Thyroid gland (tissue), 4 donors: ENCODE measurements at places on chromosomes 1 and 21. TPM values are rescaled to one million over a fixed set of nuclear protein-coding genes. Genes with fewer than 3 reads are reported as not detected.

DNA sequence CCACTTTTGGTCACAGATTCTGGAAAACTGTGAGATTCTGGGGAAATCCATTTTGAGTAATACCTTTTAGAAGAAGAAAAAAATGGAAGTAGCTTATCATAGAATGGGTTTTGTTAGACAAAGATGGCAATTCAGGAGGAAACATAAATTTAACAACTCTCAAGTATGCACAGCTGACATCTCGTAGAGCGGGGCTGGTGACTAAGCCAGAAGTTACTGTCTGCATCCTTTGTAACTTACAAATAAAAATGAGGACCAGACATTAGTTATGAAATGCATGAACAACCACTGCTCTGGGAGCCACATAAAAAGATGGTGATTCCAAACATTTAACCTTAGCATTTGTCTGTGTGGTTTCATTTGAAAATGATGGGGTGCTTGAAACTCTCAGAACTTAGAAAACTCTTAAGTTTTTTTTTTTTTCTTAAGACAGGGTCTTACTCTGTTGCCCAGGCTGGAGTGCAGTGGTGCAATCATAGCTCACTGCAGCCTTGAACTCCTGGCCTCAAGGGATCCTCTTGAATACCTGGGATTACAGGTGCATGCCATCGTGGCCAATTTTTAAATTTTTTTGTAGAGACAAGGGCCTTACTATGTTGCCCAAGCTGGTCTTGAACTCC lies 49.2 kb upstream of the ATP5PO start:
- no peaks in the 10 kb centered on the region for H3K4me1 ChIP-seq
- H3K4me3 ChIP-seq = no peak overlapping the region
- no peaks in the 10 kb centered on the region for H3K36me3 ChIP-seq
- no peak overlapping the region for H3K27ac ChIP-seq
- no peak for DNase-seq

- H3K4me3 ChIP-seq = no peak overlapping the region
- H3K27ac ChIP-seq = no peak overlapping the region
- no peaks in the 10 kb centered on the region for H3K36me3 ChIP-seq
- no peaks in the 10 kb centered on the region for H3K27me3 ChIP-seq
- no peak for DNase-seq
Measured at GRCh38 chr1:94769551-94769950, 50.6 kb upstream of the SLC44A3 start.

DNA sequence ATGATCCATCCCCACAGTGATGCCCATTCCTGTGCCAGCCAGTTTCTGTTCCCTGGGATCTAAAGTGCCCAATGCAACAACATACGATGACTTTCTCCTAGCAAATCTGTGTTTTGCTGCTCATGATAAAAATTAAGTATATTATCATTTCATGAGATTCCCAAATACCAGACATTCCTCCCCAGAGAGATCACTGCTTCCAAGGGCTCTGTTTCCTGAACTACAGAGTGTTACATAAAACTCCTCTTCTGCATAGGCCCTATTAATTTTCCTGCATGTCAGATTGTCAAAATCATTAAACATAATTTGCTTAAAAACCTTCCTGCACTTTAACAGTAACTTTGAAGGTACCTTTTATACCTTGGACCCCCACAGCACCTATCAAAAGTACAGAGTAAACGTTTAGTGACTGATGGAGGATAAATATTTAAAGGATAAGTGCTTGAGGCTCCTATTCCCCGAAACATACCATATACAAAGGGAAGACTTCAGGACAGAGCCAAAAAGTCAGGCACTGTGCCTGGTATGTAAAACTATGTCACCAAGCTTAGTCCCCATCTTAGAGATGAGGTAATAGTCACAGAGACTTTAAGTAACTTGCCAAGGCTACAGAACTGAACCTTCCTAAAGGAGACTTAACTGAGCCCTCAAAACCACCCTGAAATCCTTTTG lies 50.2 kb downstream of the SLC25A24 start:
- H3K27ac ChIP-seq = no peak overlapping the region
- peaks cover 35% of the 10 kb centered on the region for H3K36me3 ChIP-seq
- H3K4me3 ChIP-seq = no peak overlapping the region
- H3K4me1 ChIP-seq = no peaks in the 10 kb centered on the region

DNA sequence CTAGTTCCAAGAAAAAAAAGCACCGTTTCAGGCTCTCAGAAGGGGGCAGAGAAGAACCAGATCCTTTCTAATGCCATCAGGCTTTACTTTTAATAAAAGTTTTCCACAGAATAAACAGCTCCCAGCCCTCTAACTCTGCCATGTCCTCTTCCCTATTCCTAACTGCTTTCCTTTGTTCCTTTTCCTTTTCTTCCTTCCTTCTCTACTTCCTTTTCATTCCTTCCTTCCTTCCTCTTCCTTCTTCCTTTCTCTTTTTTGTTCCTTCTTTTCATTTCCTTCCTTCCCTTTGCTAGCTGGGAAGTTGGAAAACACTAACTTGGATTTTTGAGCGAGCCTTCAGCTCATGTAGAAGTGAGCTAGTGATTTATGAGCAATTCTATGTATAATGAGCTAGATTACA lies 46.2 kb downstream of the KDM5B start:
- H3K27ac ChIP-seq = no peak overlapping the region
- no peak overlapping the region for H3K4me3 ChIP-seq
- H3K27me3 ChIP-seq = no peaks in the 10 kb centered on the region
- H3K4me1 ChIP-seq = no peaks in the 10 kb centered on the region

- no peaks in the 10 kb centered on the region for H3K4me1 ChIP-seq
- DNase-seq = no peak
- no peak overlapping the region for H3K4me3 ChIP-seq
- no peak overlapping the region for H3K27ac ChIP-seq
- H3K36me3 ChIP-seq = no peaks in the 10 kb centered on the region
Measured at GRCh38 chr1:84800090-84801073, 92.6 kb downstream of the LPAR3 start.

DNA sequence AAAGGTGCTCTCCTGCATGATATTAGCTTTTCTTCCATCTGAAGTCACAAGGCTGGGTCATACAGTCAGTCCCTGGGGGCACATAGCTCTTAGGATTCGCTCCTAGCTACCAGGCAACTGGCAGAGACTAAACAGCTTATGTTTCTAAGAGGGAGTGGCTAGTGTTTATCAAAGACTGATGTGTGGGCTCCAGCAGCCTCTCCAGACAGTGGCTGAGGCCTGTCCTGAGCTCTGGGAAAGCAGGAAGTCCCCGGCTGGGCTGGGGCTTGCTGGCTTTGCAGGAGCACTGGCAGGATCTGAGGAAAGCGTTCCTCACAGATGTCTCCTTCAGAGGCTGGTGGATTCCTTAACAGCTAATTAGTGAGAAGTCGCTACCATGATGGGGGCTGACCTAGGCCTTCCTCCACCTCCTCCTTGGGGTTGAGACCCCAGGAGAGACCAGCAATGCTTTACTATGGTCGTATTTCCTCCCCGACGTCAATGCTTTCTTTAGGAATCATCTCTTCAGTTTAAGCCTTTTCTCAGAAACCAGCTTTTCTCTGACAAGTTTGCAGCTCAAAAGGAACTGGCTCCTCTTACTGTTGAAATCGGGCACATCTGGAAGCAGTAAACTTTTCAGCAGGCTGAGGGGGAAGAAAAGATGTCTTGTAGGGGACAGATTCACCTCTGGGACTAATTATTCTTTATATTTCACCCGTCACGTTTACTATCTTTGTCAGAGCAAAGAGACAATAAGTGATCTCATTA lies 33.5 kb upstream of the HHAT start:
- H3K27ac ChIP-seq = no peak overlapping the region
- H3K27me3 ChIP-seq = no peaks in the 10 kb centered on the region
- no peak overlapping the region for H3K4me3 ChIP-seq
- H3K36me3 ChIP-seq = no peaks in the 10 kb centered on the region

The ELOVL1 gene
- 70.8 TPM for total RNA-seq
